ENCODE measurements at places on chromosomes 3 and 15.

DNA sequence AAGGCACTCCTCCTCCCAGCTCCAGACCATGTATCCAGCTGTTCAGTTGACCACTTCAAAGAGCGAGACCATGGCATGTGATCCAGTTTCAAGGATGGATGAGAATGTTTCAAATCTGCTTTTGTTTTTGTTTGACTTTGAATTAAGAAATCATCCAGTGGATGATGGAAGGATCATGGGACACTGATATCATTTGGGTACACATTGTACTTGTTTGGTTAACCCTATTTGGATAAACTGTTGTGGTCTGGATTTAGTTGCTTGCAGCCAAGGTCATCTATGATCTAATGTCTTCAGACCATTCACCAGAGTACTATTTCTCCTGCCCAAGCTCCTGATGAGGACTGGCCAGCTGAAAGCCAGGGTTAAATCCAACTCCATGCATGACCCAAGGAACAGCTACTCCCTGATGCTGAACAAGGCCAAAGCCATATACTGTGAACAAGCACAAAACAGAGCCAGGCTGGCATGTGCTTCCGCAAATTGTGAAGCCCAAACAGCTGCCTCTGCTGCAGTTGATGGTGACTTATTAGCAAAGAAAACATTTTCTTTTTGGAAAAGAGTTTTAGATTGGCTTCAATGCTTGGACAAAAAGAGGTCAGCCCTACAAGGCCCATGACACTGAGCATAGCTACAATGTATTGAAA, 5.2 kb upstream of the ADAMTS17 start:
- no peak for DNase-seq

DNA sequence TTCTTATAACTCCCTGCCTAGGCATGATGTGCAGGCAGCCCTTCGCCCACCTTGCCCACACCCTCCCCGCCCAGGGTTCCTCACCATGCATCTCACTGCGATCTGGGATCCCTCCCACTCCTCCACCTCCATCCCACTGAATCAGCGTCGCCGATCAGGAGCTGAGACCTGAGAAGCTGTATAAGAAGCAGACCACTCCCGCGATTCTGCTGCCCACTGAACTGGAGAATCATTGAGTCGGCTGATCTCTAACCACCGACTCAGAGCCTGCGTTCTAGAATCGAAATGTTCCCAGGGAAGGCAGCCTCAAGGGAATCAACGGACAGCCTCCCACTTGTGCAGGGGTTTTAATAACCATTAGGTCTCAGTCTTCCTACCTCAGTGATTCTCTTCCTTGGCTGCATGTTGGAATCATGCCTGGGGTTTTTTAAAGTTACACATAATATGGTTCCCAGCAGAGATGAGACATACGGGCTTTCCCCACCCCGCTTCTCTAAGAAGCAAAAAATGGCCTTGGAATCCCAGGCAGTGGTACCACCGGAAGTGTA, 60.2 kb downstream of the TMEM44 start:
- no peak for DNase-seq

DNA sequence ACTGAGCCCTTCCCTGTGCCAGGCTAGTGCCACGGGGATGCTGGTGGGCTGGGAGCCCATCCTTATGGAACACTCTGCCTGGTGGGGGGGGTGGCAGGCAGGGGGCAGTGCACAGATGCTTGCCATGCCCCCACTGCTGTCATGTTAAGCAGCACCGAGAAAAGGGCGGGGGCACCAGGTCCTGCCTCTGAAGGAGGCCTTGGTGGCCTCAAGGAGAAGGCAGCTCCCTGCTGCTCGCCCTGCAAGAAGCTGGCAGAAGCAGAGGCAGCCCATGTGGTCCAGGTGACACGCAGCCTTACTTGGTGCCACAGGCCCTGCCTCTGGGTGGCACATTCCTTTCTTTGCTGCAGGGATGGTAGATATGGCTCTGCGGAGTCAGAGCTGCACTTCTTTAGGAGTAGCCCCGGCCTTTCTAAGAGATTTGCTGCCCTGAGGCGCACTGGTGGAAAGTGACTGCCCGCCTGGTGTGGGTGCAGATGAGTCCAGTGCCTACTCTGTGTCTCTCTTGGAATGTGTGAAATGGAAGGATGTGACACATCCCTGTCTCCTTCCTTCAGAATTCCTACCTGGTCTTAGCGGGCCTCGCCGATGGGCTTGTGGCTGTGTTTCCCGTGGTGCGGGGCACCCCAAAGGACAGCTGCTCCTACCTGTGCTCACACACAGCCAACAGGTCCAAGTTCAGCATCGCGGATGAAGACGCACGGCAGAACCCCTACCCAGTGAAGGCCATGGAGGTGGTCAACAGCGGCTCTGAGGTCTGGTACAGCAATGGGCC, 145.8 kb downstream of the LRRK1 start:
- no peak for DNase-seq

- no peak for DNase-seq
Measured at GRCh38 chr3:187044206-187044605, 95.1 kb downstream of the RPL39L start.

GRCh38 chr15:82977076-82977475, 8.9 kb upstream of the RAMAC start:
- no peak for DNase-seq

DNA sequence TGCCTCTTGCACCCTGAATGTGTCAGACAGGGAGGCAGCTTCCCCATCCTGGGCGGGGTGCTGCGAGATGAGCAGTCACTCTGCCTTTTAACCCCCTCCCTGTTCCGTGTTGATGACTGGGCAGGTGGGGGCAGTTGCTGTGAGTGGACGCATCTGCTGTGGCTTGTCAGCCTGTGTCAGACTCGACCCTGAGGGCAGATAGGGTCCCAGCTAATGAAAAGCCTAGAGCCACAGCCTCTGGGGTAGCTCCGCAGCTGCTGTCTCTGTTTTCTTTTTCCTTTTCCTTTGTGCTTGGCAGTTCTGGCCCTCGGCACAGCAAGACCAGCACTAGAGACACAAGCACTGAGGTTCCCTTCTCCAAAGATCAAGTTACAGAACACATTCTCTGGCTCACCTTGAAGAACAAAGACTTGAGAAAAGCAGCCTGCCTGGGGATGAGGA, 43.0 kb upstream of the GLCE start:
- DNase-seq, result no peak

- no peak for DNase-seq
Measured at GRCh38 chr15:71379893-71380292, 264.6 kb downstream of the THSD4 start.

DNA sequence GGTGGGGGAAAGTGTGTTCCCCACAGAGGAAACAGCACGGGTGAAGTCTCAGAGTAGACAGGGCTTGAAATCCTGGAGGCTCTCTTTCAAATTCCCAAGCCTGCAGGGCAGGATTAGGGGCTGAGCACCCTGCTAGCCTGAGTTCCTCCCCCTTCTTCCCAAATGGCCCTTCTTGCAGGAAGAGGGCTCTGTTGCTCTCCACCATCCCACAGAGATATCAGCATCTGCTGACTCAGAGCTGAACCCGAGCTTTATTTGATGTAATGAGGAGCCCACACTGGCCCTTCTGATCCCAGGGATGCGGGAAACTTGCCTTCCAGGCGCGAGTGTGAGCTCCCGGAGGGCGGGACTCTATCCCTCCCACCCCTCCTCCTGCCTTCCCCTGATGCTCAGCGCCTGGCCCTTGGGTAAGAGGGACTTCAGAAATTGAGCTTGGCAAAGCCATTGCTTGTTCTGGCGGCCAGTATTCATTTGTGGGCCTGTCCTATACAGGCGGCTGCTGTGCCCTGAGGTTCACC, 1.4 kb upstream of the STRA6 start:
- DNase-seq, result no peak

All from Panc1 (cell line).